Activated naive CD4-positive, alpha-beta T cell (primary cell): ENCODE measurements at places on chromosomes 3 and 15.

DNA sequence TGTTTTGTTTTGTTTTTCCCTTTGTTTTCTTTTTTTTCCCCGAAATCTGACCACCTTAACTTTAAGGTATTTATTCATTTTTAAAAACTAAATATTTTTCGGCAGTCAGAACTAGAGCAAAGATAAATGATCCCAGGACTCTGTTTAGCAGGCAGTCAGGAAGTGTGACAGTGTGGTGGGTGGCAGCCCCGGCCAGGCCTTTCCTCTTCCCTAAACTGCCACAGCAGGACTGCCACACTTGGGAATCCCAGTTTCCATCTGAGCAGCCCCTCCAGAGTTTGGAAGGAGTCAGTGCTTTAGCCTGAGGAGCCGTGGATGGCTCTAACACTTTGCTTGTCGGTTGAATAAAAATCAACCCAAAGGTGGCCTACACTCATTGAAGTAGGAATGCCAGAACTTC, 6.9 kb downstream of the CCRL2 start:
- DNase-seq: no peak

DNA sequence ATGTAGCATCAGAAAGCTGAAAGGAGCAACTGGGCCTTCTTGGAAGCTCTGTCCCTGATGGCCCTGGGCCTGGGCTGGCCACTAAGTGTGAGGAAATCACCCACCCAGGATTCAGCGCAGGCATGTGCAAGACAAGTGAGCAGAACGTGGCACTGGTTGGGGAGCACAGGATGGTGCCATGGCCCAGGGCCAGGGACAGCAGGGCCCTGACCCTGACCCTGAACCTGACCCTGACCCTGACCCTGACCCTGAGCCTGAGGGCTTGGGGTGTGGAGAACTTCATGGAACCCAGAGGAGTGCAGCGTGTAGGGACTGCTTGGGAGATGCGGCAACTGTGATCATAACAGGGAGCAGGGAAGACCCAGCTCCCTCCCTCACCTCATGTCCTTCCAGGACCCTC, 5.9 kb upstream of the ALDH1L1 start:
- no peak for DNase-seq

GRCh38 chr3:98692787-98693473, 70.2 kb upstream of the ST3GAL6 start:
- DNase-seq: no peak

- DNase-seq: no peak
These were observed 428.0 kb downstream of the ROBO1 start for GRCh38 chr3:79339846-79340245.

DNA sequence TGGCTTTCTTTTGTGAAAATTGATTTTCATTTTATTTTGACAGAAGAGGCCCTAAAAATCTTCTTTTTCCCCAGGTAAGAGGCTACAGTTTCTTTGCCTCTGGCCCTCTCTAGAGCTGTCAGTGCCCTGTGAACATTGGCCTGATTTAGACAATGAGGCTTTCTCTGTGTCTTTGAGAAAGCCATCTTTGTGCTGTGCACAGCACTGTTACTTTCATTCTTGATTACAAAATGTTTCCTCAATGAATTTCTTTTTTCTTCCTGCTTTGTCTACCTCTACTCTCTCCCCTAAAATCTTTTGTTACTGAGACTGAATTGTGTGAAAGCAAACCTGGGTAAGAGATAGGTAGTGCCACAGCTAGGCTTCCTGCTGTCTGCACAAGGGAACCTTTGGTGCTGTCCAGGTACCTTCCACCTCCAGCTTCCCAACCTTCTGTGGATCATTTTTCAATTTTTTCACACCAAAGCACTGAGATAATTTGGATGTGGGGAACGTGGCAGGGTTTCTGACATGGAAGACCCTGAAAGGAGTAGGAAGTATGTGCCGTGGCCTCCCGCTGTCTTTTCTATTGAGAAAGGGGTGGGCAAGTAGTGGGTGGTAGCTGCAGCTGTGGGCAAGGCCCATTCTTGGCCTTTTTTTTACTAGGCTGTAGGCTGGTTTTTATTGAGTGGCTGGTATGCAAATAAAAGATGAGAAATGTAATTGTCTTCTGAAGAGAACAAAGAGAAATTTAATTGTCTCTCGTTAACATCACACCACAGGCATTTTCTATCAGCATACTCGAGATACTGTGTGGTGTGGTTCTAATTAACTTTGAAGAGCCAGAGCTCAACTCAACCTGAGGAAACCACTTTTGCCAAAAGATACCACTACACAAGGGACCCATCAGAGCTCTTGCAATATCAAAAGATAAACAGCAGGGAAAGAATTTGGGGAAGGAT, 21.0 kb downstream of the RAB8B start:
- no peak for DNase-seq

GRCh38 chr3:69149586-69149985, 27.2 kb upstream of the LMOD3 start:
- no peak for DNase-seq

DNA sequence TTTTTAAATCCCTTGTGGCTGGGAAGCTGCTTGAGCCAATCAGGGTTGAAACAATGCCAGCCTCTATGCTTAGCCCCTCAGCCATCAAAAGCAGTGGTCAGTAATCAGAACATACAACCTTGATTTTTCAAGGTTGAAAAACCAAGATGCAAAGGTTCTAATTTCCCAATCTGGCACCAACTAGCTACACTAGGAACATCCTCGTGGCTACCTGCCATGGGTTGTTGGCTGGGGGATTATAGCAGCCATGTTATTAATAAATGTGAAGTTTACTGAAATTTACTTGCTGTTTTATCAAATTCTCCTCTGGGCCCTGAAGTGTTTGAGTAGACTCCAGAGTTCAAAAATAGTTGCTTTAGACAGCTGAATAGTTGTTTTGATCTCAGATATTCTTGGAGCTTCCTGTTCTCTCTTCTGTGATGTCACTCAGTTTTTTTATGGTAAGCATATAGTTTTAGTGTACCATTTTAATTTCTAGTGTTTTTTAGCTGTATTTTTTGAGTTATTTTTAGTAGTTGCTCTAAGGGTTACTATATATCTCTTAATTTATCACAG, 31.9 kb downstream of the PCCB start:
- no peak for DNase-seq
